Stimulated activated CD8-positive, alpha-beta memory T cell treated with anti-CD3 and anti-CD28 coated beads, Interleukin-4, amount 100 ng/mL, for 1 hour (primary cell): ENCODE measurements at places on chromosomes 11 and 22.
A peak's percentile ranks its signal among the peaks of the same experiment; 100 is the strongest.

DNA sequence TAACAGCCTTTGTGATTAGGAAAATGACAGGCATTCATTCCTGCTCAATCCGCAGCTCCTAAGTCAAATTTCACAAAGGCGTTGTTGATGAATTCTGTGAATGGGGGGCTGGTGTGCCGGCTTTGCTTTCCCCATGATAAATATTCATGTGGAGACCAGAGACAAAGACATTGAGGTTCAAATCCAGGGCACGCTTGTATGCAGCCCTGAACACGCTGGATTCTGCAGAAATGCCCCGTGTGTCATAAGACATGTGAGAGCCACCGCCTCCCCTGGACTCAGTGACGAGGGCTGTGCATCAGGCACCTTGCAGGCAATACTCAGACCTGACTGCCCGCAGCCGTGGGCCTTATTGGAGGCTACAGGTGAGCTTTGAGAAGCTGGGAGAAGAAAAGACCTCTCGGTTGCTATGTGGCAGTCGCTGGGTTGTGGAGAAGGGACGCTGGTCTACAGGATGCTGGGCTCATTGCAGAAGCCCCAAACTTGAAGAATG lies 906.2 kb downstream of the BRD1 start:
- DNase-seq: no peak

DNA sequence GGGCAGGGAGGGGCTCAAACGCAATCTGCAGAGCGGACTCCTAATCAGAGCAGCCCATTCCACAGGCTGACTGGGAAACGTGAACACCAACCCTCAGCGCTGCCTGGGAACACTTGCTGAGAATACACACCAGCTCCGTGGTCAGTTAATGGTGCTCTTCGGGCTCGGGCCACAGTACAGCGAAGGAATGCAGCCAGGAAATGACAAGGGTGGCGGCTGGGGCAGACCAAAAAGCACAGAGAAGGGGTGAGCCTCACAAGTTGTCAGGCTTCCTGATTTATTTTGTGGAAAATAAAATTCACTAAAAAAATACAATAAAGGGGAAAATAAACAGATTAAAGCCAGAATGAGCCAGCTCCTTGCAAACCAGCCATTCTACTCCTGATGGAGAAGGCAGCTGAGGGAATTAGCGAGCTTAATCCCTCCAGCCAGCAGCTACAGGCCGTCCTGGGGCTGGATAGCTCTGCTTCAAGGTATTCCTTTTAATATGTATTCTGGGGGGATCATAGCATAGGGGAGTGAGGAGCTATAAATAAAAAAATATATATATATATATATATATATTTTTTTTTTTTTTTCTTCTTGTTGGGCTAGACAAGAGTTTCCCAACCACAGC lies 165.5 kb upstream of the NTM start:
- no peak for DNase-seq

GRCh38 chr22:30459181-30460052 lies 12.4 kb downstream of the SEC14L3 start:
- DNase-seq: no peak

GRCh38 chr11:46183819-46184218 lies 62.6 kb upstream of the PHF21A start:
- DNase-seq: no peak

DNA sequence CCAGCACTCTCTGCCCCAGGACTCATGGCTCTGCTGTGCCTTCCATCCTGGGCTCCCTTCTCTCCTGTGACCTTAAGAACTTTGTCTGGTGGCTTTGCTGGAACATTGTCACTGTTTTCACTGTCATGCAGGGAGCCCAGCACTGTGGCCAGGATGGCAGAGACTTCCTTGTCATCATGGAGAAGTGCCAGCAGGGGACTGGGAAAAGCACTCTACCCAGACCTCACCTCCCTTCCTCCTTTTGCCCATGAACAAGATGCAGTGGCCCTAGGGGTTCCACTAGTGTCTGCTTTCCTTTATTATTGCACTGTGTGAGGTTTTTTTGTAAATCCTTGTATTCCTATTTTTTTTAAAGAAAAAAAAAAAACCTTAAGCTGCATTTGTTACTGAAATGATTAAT lies 2.9 kb upstream of the TTC36 start:
- no peak for DNase-seq

DNA sequence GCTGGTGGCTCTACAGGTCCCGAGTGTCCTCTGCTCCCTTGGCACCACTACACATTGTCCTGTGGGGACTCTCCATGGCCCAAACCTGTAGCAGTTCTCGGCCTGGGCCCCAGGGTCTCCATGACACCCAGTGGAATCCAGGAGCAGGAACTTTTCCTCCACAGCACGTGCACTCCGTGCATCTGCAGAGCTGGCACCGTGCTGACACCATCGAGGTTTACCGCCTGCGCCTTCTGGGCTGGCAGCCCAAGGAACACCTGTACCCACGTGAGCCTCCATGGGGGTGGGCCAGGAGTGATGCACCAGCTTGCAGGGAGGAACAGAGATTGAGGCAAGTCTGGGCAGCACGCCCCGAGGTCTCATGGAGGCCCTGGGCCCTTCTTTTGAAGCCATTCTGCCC lies 25.2 kb downstream of the TSPAN32 start:
- no peak for DNase-seq

GRCh38 chr11:64673279-64673678 lies 49.7 kb downstream of the NRXN2 start:
- DNase-seq: no peak

- no peak for DNase-seq
These were observed 131.7 kb upstream of the ISX start for GRCh38 chr22:34934261-34934660.

DNA sequence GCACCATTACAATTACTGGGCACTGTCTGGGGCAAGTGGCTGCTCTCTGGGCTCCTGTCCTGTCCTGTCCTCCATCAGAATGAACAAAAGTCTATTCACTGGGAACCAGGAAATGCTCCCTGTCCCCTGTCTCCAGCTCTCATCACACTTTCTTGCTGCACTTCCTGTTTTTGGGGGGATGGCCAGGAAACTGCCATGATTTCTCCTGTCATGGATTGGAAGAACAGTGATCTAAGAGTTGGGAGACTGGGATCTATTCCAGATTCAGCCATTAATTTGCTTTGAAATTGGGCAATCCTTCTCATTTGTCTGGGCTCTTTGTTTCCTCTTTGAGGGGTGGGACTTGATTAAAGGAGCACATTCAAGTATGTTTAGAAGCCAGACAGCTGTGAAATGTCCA lies 61.4 kb upstream of the KIRREL3 start:
- DNase-seq: no peak

DNA sequence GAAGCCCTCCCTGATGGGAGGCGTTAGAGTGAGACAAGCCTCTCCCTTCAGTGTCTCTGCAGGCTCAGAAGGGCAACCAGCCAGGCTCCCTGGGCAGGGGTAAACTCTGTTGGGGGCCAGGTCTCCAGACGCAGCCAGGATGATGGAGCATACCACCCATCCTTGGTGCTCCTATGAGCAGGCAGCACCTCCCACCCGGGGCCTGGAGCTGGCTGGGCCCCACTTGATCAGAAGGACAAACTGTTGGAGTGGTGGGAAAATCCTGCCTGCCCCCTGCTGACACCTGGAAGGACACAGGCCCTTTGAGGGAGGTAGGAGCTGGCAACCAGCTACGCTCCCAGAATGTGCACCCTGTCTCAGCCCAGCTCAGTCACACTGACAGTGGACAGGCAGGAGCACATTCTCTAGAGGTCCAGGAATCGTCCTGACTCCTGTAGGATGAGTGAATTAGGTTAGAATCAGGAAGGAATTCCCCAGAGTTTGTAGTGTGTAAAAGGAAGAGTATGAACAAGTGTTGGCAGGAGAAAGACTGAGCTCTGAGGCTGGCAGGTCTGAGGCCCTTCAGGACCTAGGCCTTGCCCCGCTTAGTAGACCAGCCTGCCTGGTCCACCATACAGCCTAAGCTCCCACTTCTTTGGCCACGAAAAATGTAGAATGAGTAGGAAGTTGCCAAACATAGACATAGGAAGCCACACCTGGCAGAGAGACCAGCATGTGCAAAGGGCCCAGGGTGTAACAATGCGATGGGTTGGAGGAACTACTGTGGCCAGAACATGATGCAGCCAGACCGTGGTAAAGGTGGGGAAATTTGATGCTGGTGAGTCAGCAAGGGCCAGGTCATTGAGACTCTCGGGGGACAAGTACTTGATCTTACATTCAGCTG lies 19.1 kb downstream of the ARHGEF17 start:
- no peak for DNase-seq

GRCh38 chr11:72808331-72808798 lies 5.8 kb upstream of the ATG16L2 start:
- DNase-seq: no peak

DNA sequence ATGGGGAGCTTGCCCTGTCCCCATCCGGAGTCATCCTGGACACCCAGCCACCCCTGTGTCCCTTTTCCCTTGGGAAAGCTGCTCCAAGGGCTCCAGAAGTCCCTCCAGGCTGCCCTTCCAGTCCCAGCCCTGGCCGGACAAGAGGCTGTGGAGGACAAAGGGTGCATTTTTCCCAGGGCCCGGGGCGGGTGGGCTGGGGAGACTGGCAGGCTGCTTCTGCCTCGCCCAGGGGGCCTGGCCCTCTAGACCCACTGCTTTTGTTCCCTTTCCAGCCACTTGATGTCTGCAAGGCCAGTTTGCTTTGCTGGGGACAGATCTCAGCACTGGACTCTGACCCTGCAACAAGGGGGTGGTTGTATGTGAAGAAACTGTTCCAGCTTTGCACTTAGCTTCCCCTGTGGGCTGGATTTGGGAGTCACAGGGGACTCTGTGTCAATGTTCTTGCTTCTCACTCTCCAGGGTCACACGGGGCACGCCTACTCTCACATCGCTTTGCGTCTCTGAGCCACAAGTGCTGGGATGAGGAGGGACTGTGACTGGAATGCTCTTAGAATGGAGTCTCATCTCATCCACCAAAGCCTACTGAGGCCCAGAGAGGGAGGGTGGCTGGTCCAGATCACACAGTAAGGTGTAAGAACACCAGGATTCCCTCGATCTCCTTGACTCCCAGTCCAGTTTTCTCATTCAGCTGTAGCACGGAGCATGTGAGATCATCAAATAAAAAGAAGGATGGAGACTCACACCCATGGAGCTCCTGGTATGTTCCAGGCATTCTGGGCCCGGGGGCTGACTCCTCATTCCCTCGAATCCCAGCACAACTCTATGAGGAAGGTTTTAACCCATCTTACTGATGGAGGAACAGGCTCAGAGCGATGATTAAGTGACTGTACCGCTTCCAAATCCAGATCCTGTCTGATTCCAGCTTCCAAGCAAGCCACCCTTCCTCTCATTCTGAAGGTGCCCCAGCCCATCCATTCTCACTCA lies 59.9 kb downstream of the FBXO7 start:
- no peak for DNase-seq

DNA sequence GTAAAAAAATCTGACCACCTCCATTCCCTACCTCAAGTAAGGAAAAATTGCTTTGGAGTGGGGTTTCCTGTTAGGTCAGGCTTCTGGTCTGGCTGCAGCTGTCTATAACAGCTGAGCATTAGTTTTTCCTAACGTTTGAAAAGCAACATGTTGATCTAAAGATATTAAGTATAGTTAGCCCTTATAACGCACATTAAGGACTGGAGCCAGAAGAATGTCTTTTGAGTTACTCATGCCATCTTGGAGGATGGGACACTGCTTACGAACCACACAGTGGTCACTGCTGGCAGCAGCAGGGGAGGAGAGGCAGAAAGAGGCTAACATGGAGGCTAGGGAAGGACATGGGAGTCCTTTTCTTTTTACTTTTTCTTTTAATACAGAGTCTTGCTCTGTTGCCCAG lies 44.1 kb upstream of the GDPD4 start:
- no peak for DNase-seq

GRCh38 chr11:31986201-31986889 lies 104.5 kb upstream of the RCN1 start:
- no peak for DNase-seq

- DNase-seq: no peak
These were observed 189.8 kb downstream of the CSNK2A3 start for GRCh38 chr11:11163236-11163635.

- DNase-seq: no peak
These were observed 6.7 kb downstream of the USP2 start for GRCh38 chr11:119374632-119375336.

GRCh38 chr11:106854429-106854828 lies 163.8 kb downstream of the GUCY1A2 start:
- no peak for DNase-seq

- peak; percentile 25 for DNase-seq
These were observed at the start of gene SEC14L2 for GRCh38 chr22:30396871-30397655. Gene SEC14L2, plus strand, starts transcription at chr22:30397018. Its CDS starts 99 bp downstream, at chr22:30397117.

DNA sequence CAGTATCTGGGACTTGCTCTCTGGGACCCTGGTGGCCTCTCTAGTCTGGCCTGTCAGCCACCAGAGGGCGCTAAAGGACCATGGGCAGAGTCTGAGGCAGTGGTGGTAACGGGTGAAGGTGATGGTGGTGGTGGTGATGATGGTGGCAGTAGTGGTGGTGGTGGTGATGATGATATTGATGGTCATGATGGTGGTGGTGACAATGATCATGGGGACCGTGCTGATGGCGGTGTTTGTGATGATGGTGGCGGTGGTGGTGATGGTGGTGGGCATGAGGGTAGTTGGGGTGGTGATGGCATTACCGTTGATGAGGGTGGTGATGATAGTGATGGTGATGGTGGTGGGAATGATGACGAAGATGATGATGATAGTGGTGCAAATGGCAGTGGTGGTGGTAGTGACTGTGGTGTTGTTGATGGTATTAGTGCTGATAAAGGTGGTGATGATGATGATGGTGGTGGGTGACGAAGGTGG lies 16.0 kb downstream of the TRPM5 start:
- peak; percentile 85 for DNase-seq
